ENCODE measurements at places on chromosomes 5 and 9. TPM values are rescaled to one million over a fixed set of nuclear protein-coding genes. Genes with fewer than 3 reads are reported as not detected.

The EPB41L4A gene
- 1.00 TPM for total RNA-seq

GRCh38 chr9:136316271-136316751 is 11.0 kb upstream of the GPSM1 start:
- DNase-seq, result peak; percentile 35

DNA sequence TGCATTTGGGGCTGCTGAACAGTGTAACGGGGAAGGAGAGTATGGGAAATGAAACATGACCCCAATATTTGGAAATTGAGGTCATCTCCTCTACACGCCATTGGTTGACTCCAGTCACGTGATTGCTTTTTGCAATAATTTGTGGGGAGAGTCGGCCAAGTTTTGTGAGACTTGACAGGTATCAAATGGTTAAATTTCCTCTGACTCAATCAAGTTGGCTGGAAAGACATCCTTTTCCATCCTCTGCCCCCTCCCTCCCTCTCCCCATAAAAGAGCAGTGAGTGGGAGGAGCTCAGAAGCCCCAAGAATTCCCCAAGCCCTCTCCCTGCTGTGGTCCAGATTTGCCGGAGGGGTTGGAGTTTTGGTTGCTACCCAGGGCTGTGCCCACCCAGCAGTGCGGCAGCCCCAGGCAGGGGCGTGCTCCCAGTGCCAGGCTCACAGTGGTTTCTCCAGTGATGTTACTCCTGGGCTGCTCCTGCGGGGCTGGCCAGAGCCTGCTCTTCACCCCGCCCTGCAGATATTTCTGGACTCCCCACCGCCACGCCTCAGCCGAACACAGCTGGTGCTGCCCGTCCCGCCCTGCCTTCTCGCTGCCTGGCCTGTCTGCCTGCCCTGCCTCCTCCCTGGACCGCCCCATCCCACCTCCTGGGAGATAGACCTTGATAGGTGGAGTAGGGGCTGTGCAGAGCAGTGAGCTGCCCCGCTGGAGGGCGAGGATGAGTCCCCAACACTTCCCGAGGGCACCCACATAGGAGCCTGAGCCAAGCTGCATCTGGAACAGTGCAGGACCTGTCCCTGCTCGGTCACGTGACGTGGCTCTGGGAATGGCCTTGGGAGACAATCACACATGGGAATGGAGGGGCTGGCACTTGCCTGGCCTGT is 3.4 kb downstream of the COL5A1 start:
- DNase-seq, result no peak

GRCh38 chr5:127111112-127111511 is 37.8 kb upstream of the C5orf63 start:
- no peak for DNase-seq

The BICD2 gene
- total RNA-seq, result 34.2 TPM

DNA sequence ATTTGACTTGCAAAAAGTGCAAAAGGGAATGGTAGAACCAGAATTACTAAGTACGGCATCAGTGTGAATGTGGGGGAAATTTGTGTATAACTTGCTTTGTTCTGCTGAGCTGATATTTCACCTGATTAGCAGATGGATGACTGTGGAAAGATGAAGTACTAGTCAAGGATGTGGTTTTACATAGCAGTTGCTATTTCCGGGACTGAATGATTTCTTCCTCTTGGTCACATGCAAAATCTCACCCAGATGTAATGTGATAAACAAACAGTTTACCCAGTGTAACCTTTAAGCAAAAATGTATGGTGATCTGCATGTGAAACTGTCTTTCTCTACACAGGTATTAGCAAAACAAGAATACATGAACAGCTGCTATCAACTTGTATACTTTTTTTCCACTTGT is 46.1 kb downstream of the DCP2 start:
- peak; percentile 83 for DNase-seq

The LHX3 gene
- total RNA-seq, result not detected

- no peak for DNase-seq
Measured at GRCh38 chr5:16659536-16659935, 42.7 kb upstream of the RETREG1 start.
